ENCODE measurements at places on chromosomes 3 and 15.

DNA sequence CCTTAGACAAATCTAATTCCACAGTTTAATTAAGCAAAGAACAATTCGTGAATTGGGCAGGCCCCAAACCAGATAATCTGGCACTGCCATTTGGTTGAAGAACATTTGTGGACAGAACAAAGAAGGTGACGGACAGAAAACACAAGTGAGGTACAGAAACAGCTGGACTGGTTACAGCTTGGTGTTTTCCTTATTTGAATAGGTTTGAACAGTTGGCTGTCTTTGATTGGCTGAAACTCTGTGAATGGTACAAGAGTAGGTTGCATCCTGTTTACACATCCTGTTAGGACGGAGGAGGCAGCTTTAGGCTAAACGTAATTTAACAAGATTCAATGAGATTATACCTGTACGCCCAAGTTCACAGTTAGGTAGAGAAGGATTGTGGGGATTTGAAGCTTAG lies 114.4 kb downstream of the LPP start:
- DNase-seq: no peak

GRCh38 chr15:69997813-69998212 lies 99.9 kb downstream of the TLE3 start:
- no peak for DNase-seq

DNA sequence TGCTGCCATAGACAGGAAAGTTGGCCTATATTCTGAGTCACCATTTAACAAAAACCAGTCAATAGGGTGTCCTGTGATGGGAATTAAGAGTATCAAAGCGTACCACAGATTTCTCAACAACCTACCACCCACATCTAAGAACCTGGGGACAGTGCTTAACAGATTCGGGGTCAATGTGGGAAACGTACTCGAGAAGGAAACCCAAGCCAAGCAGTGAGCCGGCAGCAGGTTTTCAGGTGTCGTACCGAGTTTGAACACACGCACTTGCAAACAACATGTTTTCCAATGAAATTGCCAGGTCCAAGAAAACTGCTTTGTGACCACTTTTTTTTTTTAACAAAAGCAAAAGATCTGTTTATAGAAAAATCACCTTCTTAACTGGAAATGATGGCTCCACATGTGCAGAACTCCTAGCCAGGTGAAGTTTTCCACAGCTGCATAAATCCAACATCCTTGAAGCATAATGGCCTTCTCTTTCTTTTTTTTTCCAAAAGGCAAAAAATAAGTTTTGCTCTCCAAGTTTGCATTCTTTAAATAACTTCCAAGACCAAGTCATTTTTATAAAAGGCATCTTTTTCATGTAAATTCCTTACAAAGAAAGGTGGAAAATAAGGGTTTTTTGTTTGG lies 45.7 kb downstream of the ADAMTS17 start:
- no peak for DNase-seq

- DNase-seq: no peak
Observed at GRCh38 chr15:60353245-60353920, 44.4 kb downstream of the ANXA2 start.

DNA sequence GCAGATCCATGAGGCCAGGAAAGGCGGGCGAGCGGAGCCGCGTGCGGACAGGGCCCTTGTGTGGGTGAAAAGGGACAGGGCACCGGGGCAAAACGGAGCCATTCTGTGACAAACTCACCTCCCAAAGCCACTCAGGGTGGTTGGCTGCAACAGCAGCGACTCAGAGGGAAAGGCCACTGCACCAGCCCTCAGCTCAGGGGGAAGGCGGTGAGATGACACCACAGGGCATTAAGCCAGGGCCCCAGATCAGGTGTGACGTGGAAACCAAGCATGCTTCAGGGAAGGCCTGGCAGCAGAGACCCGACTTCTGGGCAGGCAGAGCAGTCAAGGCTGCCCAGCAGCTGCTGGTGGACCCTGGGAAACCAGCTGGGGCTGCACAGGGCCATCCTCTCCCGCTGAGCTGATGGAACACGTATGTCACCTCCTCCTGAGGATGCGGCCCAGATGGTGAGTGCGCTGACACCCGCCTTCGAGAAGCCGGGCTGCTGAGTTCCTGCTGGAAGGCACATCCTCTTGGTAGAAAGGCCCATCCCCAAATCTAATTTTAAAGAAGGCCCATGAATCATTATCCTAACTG lies 82.3 kb downstream of the CHSY1 start:
- DNase-seq: no peak

GRCh38 chr3:55690726-55691125 lies 203.6 kb upstream of the WNT5A start:
- DNase-seq: no peak

GRCh38 chr15:87357637-87358313 lies 898.8 kb downstream of the NTRK3 start:
- DNase-seq: no peak
